ENCODE measurements at places on chromosomes 2 and 18.

DNA sequence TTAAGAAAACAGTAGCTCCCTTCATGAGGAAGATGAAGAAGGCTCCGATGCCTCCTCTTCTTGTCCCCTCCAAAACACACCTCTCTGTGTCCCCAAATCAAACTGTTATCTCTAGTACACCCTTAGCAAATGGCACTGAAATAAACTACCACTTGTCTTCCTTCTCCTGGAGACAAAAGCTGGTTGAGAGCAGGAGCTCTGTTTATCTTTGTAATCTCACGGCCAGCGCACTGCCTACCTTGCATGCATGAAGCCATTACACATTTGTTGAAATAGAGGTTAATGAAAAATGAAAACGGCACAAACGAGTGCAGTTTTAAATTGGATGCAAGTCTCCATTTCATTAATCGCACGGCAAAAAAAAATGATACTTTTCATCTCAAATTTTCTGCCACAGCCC lies 113.7 kb downstream of the EPB41L3 start:
- DNase-seq: no peak

GRCh38 chr2:23429036-23429435 lies 44.1 kb downstream of the KLHL29 start:
- DNase-seq: no peak

DNA sequence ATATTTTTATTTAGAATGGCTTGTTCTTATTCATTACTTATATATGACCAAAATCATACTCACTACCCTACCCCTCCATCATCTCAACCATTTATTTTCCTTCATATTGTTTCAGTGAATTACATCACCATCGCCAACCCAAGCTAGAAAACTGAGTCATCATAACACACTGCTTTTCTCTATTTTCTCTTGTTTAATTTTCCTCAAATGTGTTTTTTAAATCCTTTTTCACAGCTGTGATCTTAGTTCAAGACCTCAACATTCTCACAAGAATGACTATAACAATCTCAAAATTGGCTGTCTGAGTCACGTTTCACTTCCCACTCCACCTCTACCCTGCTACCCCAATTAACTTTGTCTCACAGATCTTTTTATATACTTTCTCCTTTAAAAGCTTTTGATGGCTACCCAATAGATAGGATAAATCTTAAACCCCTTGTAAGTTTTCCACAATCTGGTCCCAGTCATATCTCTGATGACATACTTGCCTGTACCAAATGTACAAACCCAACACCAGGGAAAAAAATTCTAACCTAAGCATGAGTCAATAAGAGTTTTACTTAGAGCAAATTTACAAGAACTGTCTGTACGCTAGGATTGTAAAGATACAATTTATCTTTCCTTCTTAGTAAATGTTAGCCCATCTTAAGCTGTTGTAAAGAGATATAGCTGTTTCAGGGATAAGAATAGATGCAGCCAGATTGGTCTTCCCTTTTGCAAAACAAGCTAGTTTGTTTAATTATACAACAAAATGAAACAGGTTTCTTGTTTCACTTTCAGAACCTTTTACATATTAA lies 635.1 kb upstream of the SLC39A10 start:
- no peak for DNase-seq

DNA sequence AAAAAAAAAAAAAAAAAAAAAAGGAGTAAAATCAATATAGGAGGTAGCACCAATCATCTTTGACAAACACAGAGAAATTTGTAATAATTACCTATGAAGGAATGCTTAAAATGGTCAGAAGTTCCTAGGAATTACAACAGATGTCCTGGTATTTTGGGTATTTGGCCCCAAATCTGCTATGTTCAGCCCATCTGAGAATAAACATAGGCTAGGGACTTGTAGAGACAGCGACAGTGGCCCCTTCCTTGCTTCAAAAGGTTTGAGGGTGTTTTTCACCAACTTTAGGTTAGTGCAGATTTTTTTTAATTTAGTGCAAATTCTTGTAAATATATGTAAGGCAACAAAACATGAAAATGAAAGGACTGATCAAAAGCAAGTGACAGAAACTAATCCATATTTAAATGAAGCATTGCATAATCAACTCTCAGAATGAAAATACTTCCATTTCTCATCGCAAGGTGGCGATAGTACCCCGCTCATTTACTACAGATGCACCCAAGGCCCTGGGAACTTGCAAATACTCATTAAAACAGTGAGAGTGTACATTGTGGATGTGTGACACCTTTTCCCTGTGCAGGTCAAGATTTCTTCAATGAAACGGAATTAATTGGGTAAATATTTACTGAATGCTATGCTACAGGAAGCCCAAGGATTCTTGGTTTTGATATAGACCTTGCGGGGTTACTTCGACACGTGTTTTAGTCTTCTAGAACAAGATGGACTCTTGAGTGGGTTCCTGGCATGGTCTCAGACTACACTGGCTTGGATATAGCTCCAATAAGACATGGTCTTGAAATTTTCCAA lies 44.6 kb downstream of the FAM124B start:
- DNase-seq: peak; percentile 70

- peak; percentile 12 for DNase-seq
These were observed 578.6 kb upstream of the RAB6C start for GRCh38 chr2:129400826-129401225.

DNA sequence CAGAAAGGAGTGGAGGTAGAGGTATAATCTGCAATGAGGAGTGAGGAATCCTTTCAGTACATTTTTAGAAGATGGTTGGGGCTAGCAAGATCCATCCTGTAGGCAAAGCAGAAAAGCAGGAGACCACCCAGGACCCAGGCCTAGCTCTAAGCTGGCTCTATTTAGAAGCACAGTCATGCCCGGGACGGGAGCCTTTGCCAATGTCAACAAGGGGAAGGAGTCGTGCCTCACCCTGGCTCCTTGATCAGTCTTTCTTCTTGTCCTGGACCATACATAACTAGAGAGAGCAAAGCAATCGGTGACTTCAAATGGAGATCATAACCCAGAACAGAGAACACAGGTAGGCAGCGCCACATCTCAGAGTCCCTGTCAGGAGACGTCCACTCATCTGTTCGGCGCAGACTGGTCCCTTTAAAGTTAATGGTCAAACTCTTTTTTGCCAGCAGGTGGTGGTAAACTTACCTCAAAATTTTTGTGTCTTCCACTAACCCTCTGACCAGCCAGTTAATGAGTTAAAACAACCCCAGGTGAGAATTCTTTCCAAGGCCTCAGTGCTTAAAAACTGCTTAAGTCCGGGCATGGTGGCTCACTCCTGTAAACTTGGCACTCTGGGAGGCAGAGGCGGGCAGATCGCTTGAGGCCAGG lies 8.0 kb downstream of the MC5R start:
- DNase-seq: no peak

GRCh38 chr2:241157841-241158545 lies 7.7 kb downstream of the PPP1R7 start:
- no peak for DNase-seq

GRCh38 chr2:17753803-17754663 lies at the start of the genes GEN1 and SMC6:
TSS of gene GEN1 (plus strand) at chr2:17754138. CDS start at chr2:17759944, 5,806 bp downstream.
TSS of gene SMC6 (minus strand) at chr2:17753810. CDS start at chr2:17745946, 7,864 bp downstream.
- DNase-seq: peak; percentile 97

- DNase-seq: no peak
These were observed 64.9 kb upstream of the ZSWIM2 start for GRCh38 chr2:186913870-186914269.

DNA sequence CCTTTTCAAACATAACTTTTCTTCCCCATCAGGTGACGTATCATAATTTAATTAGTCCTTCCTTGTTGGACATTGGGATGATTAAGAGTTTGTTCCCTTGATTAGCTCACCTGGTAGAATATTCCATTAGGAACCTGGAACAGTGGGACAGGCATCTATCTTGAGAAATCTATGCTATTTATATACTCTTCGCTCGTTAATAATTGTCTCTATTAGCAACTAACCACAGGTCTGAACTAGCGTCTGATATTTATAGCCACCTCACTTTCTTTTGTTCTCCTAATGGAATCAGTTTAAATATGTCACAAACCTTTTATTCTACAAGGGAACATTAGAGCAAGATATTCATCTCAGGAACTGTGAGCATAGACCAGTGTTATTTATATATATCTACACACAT lies 79.8 kb downstream of the MAPK4 start:
- no peak for DNase-seq

- DNase-seq: no peak
These were observed 54.7 kb upstream of the GATA6 start for GRCh38 chr18:22114526-22115321.

DNA sequence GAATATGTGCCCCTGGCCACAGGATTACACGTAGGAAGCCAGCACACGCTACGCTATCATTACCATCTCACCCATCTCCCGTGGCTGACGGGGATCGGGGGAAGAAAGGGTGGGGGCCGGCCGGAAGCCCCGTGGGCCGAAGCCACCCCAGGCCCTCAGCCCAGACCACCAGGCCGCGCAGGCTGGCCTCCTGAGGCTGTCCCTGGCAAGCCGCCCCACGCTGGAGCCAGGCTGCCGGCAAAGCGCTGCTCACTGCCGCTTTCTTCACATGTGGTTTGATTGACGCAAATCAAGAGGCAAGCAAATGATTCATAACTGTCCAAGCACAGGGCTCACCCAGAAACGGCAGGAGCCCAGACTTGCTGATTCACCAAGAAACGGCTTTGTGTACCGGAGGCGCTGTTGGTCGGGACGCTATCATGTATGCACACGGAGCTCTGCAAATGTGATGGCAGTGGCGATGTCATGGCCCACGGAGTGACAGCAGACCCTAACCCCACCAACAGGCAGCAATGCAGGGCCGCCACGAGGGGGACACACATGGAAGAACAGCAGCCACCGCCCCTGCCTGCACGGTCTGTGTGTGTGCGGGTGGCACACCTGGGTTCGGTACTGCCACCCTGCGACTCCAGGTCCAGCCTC lies 125.7 kb downstream of the HDAC4 start:
- peak; percentile 67 for DNase-seq

DNA sequence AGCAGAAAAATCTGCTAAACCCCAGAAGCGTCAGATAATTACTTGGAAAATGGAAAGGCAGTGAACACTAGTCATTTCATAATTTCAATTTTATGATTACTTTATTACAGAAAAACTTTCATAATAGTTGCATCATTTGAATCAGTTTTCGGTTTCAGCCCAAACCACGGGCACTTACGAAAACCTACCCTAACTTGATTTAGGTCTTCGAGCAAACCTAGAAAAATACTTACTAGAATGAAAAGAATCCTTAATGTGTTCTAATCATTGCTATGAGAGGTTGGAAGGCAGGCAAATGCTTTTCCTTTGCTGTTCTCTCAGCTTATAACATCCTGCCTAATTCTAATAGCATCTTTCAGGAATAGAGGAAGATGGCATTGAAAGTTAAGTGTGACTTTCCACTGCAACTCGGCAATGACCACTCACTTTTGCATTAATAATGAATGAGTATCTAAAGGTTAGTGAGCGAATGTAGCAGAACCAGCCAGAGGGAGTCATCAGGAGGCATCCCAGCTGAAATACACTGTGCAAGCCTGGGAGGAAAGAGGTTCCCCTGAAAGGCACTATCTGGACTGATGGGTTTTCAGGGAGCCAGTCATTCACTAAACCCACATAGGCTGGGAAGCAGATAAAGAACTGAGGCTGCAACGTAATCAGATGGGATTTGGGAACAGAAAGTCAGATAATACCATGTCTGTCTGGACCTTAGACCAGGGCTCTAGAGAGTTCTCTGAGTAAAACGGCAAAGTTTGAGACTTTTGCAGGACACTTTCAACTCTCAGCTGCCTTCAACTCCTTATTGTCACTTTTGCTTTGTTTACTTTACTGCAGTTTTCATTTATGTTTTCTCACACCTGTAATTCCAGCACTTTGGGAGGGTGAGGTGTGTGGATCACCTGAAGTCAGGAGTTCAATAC lies 520.8 kb downstream of the RNF144A start:
- no peak for DNase-seq

DNA sequence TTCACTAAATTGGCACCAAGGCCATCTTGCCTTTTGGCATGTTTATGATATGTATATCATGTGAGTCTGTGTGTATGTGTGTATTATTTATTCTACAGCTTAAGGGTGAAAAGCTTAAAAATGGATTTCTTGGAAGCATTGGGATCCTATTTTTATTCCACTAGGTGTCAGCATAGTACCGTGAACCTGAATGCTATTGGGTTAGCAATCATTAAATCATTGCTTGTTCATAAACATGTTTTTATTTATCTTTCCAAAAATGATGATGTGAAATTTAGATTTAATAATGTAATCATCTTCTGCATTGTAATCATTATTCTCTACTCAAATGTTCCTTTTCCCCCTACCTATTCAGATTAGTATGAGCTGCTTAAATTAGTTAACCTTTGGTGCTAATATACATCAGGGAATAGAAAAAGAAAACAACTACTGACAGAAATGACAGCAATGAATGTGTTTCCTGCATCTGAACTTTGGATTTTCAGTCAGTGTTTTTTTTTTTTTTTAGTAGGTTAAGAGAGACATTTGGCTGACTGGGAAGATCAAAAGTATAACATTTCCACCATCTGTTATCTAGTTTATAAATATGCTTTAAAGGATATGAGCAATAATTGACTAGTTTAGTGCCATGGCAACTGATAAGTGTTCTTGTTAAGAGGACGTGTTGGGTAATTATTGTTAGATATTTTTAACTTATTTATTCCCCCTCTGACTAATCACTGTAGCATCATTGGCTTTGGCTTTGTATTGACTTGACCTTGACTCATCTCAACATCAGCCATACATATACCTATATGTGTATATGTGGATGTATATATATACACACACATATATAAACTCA lies 14.1 kb upstream of the ZSWIM2 start:
- DNase-seq: no peak

- DNase-seq: no peak
These were observed 131.6 kb downstream of the BCL2 start for GRCh38 chr18:63187791-63188460.

GRCh38 chr18:39360072-39360471 lies 1794.5 kb upstream of the CELF4 start:
- no peak for DNase-seq

DNA sequence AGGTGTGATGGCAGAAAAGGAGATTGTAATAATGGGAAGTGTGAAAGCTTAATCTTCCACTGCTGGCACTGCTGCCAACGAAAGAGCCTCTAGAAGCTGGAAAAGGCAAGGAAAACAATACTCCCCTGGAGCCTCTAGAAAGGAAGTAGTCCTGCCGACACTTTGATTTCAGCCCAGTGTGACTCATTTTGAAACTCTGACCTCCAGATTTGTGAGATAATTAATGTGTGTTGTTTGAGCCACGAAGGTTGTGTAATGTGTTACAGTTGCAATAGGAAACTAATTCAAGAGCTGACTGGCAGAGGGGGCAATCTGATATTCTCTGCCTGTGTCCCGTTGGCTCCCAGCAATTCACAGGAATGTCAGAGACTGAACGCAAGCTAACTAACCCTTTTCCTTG lies 219.2 kb upstream of the UBE2E3 start:
- DNase-seq: no peak

- DNase-seq: no peak
These were observed 37.5 kb downstream of the FASTKD2 start for GRCh38 chr2:206802654-206803514.

GRCh38 chr2:79622508-79622907 lies 109.7 kb downstream of the CTNNA2 start:
- no peak for DNase-seq

Measured in NCI-H526 treated with DMSO at 0.1 percent for 48 hours (cell line).